ENCODE measurements at places on chromosomes 5 and 9.

GRCh38 chr9:87766697-87767096 lies 40.8 kb downstream of the CTSL start:
- DNase-seq: no peak

GRCh38 chr9:128136816-128137793 lies 9.6 kb upstream of the PTGES2 start:
- DNase-seq: peak; percentile 76

GRCh38 chr5:36692791-36693763 lies 86.7 kb downstream of the SLC1A3 start:
- no peak for DNase-seq

GRCh38 chr9:34158362-34158869 lies 20.4 kb upstream of the UBAP1 start:
- no peak for DNase-seq

DNA sequence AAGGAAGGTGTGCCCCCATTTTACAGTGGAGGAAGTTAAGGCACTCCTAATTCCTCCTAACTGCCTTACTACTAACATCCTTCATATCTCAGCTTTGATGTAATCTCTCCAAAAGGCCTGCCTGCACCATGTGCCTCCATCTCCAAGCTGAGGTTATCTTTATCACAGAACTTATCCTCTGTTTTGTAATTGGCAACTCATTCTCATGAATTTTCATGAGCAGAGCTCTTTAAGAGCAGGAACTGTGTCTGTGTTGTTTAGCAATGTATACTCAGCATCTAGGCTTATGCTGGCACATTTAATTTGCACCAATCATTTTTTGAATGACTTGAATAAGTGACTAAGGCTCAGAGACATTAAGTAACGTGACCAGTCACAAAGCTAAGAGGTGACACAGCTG lies 147.9 kb upstream of the VLDLR start:
- no peak for DNase-seq

- DNase-seq: no peak
These were observed 101.6 kb upstream of the SSBP2 start for GRCh38 chr5:81852291-81853029.

- DNase-seq: no peak
These were observed 148.4 kb downstream of the PLK2 start for GRCh38 chr5:58311526-58311925.

- no peak for DNase-seq
These were observed 110.4 kb upstream of the NR5A1 start for GRCh38 chr9:124617477-124618141.

DNA sequence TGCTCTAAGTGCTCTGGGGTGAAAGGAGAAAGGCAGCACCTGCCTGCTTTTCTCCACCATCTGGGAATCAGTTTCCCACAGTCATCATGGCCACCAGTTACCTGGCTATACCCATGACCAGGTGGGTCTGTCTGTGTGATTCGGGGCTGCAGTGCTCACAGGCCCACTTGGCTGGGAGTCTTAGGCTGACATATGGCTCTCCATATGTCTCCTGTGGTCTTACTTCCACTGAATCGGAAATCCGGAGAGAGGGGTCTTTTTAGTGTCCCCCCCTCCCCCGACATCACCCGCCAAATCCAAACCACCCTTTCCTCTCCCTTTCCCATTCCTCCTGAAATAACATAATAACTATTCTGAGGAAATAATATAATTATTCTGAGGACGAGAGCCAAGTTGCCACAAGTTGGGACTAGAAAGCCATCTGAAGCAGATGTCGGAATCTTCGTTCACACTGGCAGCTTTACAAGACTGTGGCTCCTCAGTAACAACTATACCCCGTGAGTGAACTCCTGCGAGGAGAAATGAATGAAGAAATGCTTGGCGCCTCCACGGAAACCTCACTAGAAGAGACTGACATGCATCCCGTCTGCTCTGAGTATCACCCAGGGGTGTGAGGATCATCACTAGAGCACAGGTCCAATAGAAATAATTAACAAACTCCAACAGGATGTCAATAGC lies 143.4 kb downstream of the MYO10 start:
- no peak for DNase-seq

- DNase-seq: no peak
These were observed 190.7 kb upstream of the SLC27A6 start for GRCh38 chr5:128774605-128775004.
